ENCODE measurements at places on chromosomes 7 and 10. TPM values are rescaled to one million over a fixed set of nuclear protein-coding genes. Genes with fewer than 3 reads are reported as not detected.
A peak's percentile ranks its signal among the peaks of the same experiment; 100 is the strongest.

GRCh38 chr10:91433620-91434019 lies 23.5 kb downstream of the HECTD2 start:
- no peak for DNase-seq

- DNase-seq, result no peak
Measured at GRCh38 chr10:78046711-78047269, 13.1 kb downstream of the RPS24 start.

Gene SSBP1
- 380 TPM for total RNA-seq

- DNase-seq, result no peak
Measured at GRCh38 chr10:57031346-57031745, 670.3 kb upstream of the ZWINT start.

- no peak for DNase-seq
Measured at GRCh38 chr7:159097661-159098423, 46.8 kb downstream of the VIPR2 start.

GRCh38 chr7:16770657-16771329 lies 17.2 kb downstream of the TSPAN13 start:
- DNase-seq, result no peak

Gene NKX1-2
- total RNA-seq, result 0.22 TPM

Gene GIMAP5
- not detected for total RNA-seq

DNA sequence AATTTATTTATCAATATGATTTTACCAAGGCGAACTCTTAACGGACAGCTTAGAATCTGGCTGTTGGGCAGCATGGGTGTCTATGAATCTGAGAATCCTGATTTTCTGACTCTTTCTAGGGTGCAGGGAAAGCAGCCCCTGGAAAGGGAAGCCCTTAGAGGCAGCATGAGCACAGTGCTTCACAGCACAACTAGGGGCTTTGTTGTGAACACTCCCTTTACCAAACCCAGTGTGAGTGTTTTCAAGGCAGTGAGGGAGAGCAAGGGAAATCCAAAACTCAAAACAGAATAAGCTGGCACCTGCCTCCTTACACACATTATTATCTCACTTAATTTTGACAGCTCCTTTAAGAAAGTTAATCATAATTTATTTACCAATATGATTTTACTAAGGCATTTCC lies 116.3 kb upstream of the CSTF2T start:
- no peak for DNase-seq

DNA sequence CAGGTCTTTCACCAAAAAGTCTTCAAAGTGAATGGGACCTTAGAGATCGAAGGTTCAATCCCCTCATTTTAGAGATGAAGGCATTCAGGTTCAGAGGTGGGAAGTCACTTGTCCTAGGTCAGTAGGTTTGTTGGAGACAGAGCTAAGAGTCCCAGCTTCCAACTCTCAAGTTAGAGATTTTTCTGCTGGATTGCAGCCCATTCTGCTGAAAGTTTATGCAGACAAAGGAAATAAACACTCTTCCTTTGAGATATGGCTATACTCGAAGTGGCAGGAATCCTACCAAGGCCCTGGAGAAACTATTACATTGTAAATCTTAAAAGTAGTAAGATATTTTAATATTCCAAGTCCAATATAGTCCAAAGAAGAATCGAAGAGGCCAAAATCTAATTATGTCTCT lies 64.4 kb downstream of the LYZL1 start:
- no peak for DNase-seq

DNA sequence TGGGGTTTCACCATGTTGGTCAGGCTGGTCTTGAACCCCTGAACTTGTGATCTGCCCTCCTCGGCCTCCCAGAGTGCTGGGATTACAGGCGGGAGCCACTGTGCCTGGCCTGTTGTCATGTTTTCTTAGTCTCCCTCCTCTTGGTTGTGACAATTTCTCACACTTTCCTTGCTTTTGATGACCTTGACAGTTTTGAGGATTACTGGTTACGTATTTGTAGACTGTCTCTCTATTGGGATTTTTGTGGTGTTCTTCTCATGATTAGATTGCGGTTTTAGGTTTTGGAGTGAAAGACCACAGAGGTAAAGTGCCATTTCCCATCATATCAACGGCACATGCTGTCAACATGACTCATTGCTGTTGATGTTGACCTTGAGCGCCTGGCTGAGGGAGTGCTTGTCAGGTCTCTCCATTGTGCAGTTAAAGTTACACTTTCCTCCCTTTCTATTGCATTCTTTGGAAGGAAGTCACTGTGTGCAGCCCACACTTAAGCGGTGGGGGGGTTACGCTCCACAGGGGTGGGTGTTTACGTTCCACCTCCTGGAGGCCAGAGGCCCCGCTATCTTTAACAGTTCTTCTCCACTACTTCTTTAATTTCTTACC lies 10.8 kb downstream of the NEURL1 start:
- peak; percentile 99 for DNase-seq

DNA sequence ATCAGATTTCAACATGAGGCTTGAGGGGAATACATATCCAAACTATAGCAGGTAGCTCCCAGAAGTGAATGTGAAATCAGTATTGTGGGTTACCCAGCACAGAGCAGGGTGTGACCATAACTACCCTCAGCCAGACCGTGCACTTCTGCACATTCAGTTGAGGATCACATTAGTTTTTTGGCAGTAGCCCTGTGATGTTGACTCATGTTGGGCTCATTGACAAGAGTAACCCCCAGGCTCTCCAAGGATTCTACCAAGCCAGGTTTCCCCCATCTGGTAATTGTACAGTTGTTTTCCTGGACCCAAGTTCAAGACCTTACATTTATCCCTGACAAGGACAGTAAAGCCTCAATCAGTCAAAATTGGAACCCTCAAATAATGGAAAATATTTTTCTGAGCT lies 11.7 kb upstream of the CPA4 start:
- DNase-seq, result no peak

Gene ABCC2
- 0.69 TPM for total RNA-seq

GRCh38 chr10:119138346-119139306 lies 26.9 kb downstream of the SFXN4 start:
- no peak for DNase-seq

Gene GPR158
- 7.3 TPM for total RNA-seq

Gene ZNF722
- not detected for total RNA-seq

Gene SLC26A3
- not detected for total RNA-seq

DNA sequence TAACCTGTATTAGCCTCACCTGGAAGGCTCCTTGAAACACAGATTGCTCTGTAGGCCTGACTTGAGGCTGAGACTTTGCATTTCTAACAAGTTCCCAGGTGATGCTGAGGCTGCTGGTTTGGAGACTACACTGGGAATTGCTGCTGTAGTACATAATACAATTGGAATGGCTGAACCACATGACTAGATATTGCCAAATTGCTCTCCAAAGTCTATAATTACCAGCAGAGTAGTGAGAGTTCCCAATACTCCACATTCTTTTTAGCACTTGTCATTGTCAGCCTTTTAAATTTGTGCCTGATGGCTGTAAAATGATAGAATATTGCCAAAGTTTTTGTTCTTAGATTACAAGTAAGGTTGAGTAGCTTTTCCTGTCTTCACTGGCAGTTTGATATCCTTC lies 39.9 kb downstream of the PLEKHA8 start:
- peak; percentile 42 for DNase-seq

GRCh38 chr7:142961973-142962926 lies at the start of gene KEL:
Gene KEL, minus strand, starts transcription at chr7:142962363. Its CDS starts 157 bp downstream, at chr7:142962206.
- DNase-seq, result no peak

- no peak for DNase-seq
Measured at GRCh38 chr10:132392811-132393694, 3.9 kb upstream of the PWWP2B start.

- DNase-seq, result peak; percentile 94
Measured at GRCh38 chr7:108014747-108015682, 12.1 kb upstream of the LAMB1 start.

DNA sequence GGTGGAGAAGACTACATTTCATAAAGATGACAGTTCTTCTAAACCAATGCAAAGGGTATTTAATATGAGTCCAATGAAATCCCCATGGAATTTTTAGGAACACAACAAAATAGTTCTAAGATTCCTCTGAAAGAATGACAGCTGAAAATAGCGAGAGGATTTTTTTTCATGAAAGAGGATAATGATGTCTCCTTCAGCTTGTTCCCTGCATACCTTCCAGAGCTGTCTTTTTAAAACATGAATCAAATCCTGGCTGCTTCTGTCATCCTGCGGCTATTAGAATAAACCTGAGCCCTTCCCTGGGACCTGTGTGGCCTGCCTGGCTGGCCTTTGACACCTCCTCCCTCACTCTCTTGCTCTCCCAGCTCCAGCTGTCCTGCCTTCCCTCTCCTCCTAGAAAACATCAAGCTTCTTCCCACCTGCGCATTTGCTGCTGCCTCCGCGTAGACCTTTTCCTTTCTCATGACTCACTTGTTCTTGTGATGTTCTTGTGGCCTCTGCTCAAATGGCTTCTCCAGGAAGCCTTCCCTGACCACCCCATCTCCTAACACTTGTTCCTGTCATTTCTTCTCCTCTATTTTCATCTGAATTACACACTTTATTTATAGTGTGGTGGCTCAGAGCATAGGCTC lies 57.4 kb downstream of the EEPD1 start:
- DNase-seq, result no peak

Gene SNCG
- total RNA-seq, result 8.8 TPM

DNA sequence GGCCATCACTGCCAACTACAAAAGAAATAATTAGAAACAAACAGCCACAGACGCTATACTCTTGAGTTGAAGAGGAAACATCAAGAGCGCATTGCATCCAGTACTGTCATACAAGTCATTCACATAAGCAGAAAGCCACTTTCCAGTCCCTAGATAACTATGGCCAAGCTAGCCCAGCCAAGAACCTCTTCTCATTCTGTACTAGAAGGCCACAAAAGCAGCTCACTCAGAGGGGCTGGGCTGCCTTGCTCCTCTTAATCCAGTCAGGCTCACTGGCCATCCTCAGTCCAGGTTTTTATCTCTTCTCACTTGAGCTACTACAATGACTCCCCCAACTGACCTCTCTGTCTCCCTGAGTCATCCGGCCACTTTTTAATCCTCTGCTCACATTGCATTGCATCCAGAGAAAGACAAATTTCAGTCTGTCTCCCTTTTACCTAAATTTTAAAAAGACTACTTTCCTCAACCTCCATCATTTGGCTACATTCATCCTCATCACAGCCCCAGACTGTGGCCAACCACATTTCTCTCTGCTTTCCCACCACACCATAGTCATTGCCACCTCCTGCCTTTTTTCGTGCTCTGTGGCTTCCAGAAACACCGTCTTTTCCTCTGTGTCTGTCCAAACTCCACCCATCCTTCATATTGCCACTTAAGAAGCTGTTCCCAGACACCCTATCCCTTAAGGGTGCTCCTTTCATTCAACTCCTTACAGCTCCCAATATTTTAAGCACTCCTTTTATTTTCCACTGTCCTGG lies 25.0 kb downstream of the PPP1R3C start:
- DNase-seq, result no peak

Gene STEAP1
- total RNA-seq, result 0.83 TPM

Gene PTPRZ1
- not detected for total RNA-seq

DNA sequence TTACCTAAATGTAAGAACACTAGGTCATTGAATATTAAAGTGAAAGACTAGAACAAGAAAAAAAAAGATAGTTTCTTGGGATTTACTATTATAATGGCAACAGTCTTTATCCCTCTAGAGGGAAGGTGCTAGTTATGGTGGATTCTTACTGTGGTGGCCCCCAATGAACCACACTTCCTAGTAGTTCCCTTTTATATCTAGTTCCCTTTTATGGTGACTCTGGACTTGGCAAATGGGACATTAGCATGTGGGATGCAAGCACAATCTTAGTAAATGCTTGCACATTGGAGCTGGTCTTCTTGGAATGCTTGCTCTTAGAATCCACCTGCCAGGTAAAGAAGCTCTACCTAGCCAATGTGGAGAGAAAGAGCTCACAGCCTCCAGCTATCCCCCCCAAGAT lies 430.2 kb downstream of the LRMDA start:
- DNase-seq, result no peak

Gene PIK3CG
- 5.4 TPM for total RNA-seq

- DNase-seq, result no peak
Measured at GRCh38 chr10:104297697-104298660, 29.0 kb downstream of the GSTO2 start.

DNA sequence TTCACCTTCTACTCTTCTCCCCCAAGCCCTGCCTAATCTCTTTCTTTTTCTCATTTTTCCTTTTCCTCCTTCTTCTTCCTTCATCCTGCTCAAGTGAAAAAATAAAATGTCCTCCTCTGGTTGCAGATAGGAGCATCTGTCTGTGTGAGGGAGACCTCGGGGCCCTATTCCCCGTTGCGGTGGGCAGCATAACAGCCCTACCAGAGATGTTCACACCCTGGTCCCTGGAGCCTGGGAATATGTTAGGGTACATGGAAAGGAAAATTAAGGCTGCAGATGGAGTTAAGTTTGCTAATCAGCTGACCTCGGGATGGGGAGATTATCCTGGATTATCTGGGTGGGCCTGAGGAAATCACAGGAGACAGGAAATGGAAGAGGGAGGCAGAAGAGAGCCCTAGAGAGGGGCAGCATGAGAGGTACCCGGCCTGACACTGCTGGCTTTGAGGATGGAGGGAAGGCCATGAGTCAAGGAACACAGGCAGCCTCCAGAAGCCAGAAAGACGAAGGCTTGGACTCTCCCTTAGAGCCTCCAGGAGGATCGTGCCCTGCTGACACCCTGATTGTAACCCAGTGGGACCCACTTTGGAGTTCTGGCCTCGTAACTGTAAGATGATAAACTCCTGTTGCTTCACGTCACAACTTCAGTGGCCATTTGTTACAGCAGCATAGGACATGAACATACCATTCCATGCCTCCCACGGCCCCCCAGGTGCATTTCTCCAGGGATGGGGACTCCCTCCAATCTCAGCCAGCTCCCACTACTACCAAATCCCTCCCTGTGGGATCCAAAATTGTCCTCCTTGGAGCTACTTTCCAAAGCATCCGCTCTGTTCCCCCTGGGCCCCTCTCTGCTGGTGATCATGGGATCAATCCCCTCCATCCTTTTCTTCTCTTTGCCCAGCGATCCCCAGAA lies 39.0 kb upstream of the ZMIZ1 start:
- DNase-seq, result no peak

DNA sequence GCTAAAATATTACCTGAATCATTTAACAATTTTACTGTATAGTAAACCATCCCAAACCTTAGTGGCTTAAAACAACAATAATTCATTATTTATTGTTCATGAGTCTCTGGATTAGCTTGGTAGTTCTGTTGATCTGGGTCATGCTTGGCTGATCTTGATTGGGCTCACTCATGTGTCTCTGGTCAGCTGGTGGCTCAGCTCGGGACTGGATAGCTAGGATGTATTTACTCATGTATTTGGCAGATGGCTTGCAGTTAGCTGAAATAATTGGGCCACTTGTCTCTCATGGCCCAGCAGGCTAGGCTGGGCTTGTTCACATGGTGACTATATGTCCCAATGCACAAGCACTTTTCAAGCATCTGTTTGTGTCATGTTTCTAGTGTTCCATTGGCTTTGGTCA lies 262.8 kb downstream of the BBS9 start:
- no peak for DNase-seq

GRCh38 chr7:35723011-35723410 lies 28.1 kb upstream of the HERPUD2 start:
- DNase-seq, result peak; percentile 39

- peak; percentile 58 for DNase-seq
Measured at GRCh38 chr7:24981171-24981951, 1.4 kb upstream of the OSBPL3 start.

GRCh38 chr10:43976292-43976691 lies 327.6 kb upstream of the ZNF32 start:
- no peak for DNase-seq

Gene CPN1
- not detected for total RNA-seq

Gene C10orf105
- total RNA-seq, result not detected

- DNase-seq, result no peak
Measured at GRCh38 chr7:92754919-92755581, 81.3 kb downstream of the CDK6 start.

All from A172 (cell line).